ENCODE measurements at places on chromosomes 1 and 21.

DNA sequence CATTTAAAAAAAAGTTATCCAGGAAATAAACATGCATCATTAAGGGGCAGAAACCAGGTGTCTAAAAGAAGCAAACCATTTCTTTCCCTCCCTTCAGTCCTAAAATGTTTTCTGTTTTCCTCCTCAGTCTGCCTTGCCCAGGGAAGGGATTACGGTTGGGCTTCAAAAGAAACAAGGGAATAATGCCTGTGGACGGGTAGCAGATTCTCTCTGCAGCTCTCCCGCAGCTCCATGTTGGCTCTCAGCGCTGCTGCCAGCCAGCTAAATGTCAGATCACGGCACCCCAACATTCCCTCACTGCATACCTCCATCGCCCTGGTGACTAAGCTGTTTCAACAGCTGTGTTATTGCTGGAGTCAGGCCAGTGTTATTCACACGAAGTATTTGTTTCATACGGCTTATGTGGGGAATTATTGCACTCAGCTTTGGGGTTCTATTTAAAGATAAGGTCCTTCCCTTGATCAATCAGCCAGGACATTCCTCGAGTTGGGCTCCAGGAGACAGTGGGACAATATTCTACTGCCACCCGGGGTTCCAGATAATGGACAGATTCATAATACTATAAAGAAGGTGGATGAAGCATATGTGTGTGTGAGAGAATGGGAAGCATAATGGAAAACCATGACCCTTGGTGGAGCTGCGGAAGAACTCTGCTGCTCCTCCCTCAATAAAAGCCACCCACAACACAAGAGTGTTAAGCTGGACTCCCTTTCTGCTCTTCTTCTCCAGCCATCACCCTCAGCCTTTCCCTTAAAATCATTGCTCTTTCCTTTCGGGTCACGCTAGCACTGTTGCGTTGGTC is 58.2 kb downstream of the WLS start:
- no peak for ATAC-seq

GRCh38 chr1:48061162-48062136 is 64.3 kb upstream of the TRABD2B start:
- ATAC-seq: peak; percentile 50

- ATAC-seq: no peak
These were observed 42.0 kb upstream of the UBE2U start for GRCh38 chr1:64161357-64161941.

DNA sequence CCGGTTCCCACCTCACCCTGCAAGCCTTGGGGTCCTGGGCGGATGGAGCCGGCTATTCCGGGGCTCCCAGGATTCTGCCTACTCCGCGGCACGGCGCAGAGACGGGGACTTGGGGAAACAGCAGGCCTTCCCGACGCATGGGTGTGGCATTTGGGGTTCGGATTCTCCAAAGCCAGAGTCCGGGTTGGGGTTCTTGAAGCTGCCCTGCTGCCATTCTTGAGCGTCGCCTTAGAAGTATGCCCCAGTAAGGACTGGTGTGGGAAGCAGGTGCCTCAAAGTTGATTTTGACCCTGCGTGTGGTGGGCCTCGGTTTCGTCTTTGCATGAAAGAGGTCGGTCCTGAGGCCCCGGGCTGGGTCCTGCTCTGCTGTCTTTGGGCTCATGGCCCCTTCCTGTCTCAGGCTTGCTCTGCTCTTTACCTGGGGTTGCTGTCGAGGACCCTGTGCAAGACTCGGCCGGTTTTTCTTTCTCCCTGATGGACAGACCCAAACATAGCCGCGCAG is 696 bp downstream of the GUK1 start:
- no peak for ATAC-seq

GRCh38 chr1:172351754-172352161 is 68.7 kb upstream of the C1orf105 start:
- ATAC-seq: no peak

DNA sequence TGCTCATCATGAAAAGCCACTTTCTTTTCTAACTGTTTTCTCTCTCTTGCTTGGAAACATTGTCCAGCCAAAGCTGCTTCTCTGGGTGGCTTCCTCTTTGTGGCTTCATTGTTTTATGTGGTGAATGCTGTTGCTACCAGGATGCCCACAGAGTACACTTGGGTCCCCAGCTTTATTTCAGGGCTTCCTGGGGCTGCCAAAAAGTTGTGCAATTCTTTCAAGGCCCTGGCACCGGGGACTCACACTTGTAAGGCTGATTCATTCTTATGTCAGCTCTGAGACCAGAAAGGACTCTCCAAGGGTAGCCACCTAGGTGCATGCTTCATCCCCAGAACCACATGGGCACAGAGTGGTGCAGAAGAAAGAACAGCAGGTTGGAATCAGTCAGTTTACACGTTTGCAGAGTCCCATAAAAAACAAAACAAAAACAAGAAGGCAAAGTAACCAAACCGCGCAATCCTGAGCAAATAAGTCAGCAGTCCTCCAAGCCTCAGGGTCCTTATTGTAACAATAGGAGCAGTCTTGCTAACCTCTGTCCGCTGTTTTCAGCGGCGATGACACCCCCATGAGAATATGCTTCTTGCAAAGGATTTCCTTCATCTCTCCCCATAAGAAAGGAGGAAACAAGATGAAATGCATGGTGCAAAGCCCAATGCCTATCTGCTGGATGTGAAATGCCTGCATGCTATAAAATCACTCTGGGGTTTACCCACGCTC is 89.9 kb upstream of the SSX2IP start:
- no peak for ATAC-seq

- ATAC-seq: no peak
These were observed 222.7 kb downstream of the HMCN1 start for GRCh38 chr1:185956881-185957280.

DNA sequence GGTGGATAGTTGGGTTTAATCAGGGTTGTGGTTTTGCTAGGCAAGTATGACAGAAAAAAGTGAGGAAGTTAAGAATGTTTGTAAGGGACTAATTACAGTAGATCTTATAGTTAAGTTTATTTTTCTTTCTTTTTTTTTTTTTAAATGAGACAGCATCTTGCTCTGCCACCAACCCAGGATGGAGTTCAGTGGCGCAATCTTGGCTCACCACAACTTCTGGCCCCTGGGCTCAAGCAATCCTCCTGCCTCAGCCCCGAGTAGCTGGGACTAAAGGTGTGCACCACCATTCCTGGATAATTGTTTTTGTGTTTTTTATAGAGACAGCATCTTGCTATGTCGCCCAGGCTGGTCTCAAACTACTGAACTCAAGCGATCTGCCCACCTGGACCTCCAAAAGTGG is 41.7 kb downstream of the EYA3 start:
- no peak for ATAC-seq

- no peak for ATAC-seq
These were observed 104.0 kb downstream of the GDAP2 start for GRCh38 chr1:117825414-117825813.

DNA sequence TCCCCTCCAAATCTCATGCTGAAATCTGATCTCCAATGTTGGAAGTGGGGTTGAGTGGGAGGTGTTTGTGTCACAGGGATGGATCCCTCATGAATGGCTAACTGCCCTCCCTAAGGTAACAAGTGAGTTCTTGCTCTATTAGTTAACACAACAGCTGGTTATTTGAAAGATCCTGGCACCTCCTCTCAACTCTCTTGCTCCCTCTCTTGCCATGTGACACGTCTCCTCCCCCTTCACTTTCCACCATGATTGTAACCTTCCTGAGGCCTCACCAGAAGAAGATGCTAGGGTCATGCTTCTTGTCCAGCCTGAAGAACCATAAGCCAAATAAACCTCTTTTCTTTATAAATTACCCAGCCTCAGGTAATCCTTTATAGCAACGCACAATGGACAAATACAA is 28.5 kb downstream of the DENND2C start:
- no peak for ATAC-seq

DNA sequence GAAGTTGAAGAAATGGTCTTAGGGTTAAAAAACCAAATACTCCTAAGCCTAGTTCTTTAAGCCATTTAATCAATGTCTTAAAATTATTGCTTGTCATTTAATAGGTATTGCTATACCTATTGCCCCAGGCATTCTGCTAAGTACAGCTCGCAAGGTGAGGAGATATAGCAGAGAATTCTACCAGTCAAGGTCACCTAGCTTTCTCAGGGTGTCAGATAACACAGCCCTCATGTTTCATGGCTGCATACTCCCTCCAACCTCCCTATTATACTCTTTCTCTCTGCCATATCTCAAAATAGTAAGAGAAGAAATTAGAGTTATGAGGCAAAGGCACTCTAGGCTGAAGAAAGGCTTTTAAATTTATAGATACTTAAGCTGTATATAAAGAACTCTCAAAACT is 68.4 kb upstream of the GPR88 start:
- ATAC-seq: no peak

- ATAC-seq: peak; percentile 52
These were observed at the start of gene SV2A for GRCh38 chr1:149917571-149918144. TSS of gene SV2A (minus strand) at chr1:149917844. CDS start at chr1:149913840, 4,004 bp downstream.

DNA sequence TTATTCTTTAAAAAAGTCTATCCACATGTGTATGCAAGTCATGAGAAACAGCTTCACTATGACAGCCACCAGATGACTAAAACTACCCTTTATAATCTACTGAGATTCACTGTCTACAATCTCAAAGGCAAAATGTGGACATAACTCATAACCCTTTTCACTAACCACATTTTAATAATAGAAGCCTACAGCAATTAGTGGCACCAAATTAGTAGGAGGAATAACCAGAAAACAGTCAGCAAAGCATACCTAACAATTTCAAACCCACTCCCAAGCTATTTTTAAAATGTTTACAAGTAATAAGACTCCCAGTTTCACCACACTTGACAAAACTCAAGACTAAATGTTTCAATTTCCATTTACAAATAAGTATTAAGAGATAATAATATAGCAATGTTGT is 442.9 kb downstream of the PTPRC start:
- ATAC-seq: no peak

DNA sequence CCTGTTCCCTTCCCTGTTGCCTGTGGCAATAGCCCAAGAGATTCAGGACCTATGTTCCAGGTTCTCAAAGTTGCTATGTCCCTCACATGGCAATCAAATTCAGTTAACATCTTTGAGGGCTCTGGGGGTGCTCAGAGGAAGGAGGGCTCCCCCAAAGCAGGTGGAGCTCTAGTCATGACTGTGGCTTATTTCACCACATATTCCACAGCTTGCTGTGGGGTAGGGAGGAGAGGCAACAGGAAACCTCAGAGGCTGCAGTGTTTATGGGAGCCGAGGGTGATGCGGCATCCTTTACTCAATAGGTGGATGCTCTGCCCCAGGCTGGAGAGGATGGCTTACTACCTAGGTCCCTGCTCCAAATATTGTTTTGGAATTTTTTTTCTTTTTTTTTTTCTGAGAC is 1.2 kb upstream of the MKNK1 start:
- no peak for ATAC-seq

DNA sequence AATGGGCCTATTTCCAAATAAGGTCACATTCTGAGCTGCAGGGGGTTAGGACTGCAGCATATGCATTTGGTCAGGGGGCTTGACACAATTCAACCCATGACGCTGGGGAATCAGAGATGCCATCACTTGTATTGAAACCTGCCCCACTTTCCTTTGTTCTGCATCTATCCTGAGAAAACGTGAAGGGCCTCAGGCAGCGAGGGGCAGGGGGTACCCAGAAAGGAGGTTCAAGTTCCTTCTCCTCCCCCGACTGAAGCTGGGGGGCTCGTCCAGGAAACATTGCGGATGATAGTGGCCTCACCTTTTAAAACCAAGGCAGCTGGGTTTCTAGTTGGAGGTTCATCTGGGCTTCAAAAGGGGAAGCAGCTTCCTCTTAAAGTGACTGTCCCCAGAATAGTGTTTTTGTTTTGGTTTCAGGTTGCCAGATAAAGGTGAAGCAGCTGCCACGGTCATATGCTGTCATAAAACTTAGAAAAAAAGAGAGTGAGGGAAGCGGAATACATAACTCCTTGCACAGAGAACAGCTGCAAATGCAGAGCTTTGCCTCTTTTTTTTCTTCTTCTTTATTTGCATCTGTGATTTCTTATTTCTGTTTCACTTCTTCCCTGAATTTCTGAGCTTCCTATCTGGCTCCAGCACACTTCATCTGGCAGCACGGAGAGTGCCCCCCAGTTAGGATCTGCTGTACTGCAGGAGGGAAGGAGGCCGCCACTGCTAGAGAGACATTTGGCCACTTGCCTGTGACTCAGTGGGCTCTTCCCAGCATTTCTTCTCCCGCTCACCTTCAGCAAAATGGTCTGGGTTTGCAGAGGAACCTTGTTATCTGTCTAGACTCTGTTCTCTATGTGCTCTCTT is 142.0 kb downstream of the AJAP1 start:
- peak; percentile 82 for ATAC-seq

GRCh38 chr1:27726173-27727044 is 648 bp downstream of the FAM76A start:
- ATAC-seq: peak; percentile 28

DNA sequence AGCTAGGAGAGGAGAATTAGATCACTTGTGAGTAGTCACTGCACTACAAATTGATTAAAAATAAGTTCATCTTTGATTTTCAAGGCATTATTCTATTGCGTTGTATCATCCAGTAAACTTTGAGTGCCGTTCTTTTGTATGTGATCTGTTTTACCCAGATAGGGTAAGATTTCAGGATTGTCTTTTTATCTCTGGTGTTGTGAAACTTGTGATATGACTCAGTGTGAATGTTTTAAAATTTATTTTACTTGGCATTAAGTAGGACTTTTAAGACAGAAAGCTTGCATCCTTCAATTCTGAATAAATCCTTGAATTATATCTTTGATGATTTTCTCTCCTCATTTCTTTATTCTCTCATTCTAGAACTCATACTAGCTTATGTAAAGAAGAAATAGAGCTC is 93.3 kb upstream of the ADAMTS5 start:
- ATAC-seq: no peak

DNA sequence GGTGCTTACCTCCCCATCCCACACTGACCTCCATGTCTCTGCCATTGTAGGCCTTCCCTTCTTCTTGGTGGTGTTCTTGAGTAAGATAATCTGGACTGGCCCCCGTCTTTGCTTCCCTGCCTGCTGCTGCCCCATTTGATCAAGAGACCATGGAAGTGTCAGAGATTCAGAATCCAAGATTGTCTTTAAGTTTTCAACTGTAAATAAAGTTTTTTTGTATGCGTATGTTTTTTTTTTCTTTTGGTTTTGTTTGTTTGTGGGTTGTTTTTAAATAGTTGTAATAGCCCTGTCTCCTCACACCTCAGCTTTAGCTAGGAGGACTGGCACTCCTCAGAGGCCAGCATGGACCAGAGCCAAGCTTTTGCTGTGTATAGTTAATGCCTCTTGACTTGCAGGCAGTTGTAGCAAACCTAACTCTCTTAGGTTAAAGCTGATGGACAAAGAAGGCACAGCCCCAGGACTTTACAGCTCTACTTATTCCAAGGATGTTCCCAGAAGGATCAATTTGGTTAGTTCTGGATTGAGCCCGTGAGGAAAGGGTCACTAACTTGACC is 5.6 kb upstream of the YBX1 start:
- no peak for ATAC-seq

DNA sequence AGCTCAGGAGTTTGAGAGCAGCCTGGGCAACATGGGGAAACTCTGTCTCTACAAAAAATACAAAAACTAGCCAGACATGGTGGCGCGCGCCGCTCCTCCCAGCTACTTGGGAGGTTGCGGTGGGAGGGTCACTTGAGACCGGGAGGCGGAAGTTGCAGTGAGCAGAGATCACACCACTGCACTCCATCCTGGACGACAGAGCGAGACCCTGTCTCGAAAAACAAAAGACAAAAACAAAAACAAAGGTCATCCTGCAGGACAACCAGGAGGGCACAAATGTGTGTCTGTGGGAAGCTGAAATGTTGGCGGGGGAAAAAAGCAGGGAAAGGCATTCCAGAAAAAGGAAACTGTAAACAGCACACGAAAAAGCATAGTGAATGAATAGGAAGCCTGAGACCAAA is 104.1 kb upstream of the HNRNPU start:
- no peak for ATAC-seq
